Stimulated activated CD8-positive, alpha-beta memory T cell treated with anti-CD3 and anti-CD28 coated beads, Interleukin-2, amount 100 ng/mL, for 1 hour (primary cell): ENCODE measurements at places on chromosomes 7 and 10.

DNA sequence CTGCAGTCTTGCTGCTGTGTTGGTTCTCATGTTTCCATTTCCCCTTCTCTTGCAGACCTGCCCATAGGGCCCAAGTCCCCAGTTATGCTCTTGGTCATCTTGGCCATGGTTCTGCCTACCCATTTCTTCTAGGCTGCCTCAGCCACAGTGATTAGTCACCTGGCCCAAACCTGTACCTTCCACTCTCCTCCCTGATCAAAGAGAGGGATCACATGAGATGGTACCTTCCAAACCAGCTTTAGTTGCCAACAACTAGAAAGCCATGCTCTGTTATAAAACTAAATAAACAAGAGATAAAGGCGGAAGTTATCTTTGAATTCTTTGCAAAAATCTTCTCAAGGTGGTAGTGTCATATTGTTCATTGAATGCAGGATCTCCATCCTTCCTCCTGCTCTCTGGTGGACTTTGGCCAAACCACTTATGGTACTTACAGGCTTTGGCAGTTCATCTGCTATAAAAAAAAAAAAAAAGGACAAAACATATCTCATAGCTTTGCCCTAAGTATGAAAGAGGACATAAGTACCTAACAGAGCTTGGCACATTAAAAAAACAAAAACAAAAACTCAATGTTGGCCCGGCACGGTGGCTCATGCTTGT, 25.8 kb downstream of the TACC2 start:
- no peak for DNase-seq

- no peak for DNase-seq
Measured at GRCh38 chr7:2425749-2426148, 22.3 kb downstream of the CHST12 start.

DNA sequence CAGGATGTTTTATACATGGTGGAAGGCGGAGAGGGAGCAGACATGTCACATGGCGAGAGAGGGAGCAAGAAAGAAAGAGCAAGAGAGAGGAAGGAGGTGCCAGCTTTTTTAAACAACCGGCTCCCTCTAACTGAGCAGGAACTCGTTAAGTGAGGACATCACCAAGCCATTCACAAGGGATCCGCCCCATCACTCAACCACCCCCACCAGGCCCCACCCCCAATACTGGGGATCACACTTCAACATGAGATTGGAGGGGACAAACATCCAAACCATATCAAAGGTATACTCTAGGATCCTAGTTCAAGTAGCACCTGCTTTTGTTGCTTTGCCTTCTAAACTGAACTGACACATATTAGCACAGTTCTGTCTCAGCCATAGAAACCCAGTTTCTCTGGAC, 141.9 kb upstream of the KLF14 start:
- DNase-seq, result no peak

DNA sequence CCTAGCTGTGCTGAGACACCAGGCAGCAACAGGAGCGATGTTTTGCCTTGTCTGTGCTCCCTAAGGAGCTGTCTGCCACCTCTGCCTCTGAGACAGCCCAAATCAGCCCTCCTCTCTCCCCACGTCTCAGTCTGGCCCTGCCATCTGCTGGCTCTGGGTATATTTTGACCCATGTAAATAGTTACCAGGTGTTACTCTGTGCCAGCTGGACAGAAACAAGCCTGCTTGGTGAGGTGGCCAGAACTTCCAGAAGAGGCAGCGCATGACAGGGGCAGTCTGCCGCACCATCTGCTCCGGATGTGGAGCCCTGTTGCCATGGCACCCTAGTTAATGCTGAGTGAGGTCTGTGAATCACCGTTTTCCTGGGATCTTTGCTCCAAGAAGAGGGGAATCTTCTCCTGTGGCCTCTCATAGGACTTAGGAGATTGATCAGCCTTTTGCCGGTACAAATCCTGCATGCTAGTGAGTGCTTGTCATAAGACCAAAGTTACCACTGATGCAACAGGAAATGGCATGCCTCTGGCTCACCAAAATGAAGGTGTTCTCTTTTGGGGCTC, 31.8 kb downstream of the GSTO2 start:
- no peak for DNase-seq

DNA sequence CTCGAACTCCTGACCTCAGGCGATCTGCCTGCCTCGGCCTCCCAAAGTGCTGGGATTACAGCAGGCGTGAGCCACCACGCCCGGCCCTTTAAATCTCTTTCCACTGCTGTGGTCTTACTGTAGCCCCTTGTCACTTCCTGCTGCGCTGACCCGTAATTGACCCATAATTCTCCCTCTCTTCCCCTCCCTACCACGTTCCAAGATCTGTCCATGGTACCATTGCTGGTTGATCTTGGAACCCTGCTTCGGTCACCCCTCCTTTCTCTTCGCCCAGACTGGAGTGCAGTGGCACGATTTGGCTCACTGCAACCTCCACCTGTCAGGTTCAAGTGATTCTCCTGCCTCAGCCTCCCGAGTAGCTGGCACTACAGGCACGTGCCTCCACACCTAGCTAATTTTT, 6.5 kb downstream of the POR start:
- DNase-seq, result no peak
